ENCODE measurements at places on chromosomes 16 and 17.

GRCh38 chr16:56600398-56600999, 7.9 kb upstream of the MT2A start:
- no peak for DNase-seq

DNA sequence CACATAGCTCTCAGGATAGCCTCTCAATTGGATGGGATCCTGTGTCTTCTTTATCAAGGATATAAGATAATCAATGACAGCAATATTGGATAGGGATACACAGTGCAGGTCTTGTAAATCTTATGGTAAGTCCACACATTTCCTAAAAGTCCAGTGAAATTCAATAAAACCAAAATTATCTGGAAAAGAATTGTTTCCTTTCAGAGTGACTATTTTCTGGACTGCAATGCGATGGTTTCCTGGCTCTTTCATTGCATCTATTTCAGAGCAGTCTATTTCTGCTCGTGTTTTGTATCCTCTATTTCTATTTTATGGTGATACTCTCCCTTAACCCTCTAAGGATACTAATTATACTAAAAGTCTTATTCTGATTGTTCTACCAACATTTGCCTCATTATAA, 24.3 kb upstream of the MON1B start:
- no peak for DNase-seq

DNA sequence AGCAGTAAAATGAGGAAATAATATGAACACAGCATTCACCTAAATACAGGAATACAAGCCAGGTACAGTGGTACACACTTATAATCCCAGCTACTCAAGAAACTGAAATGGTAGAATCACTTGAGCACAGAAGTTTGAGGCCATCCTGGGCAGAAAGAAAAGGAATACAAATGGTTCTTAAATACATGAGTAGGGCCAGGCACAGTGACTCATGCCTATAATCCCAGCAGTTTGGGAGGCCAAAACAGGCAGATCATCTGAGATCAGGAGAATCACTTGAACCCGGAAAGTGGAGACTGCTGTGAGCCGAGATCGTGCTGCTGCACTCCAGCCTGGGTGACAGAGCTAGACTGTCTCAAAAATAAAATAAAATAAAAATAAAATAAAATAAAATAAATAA, 23.0 kb upstream of the SMG8 start:
- DNase-seq: no peak

DNA sequence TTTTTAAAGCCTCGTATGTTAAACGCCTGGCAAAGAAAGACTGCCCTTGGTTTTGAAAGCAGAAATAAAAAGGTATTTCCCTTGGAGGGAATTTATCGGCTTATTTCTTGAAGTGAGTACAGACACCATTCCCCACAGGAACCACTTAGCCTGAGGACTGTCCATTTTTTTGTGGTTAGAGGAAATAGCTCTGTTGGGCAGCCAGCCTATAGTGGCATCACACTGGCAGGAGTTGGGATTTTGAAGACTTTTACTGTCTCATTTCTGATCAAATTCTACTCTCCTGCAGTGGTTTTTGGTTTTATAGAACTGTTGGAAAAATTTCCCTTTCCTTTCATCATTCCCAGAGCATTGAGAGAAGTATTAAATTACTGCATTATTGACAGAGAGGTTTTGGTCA, 34.1 kb upstream of the CDC6 start:
- no peak for DNase-seq

DNA sequence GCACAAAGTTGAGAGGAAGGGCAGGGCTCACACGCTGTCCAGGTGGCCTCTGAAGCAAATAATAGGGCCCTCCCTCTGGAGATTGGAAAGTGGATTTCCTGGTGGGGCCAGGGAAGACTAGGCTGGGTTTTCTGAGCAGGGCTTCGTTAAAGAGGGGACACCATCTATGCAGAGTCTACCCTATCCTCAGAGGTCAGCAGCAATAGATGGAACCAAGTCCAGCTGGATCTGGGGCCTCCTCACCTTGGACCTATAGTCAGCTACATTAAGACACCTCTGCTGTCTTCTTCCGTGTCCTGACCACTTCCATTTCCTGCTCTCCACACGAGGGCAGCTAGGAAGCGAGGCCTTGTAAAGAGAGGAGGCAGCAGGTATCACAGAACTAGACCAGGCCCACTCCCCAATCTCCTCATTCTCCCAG, 14.7 kb upstream of the ST6GALNAC1 start:
- no peak for DNase-seq

- DNase-seq: no peak
Observed at GRCh38 chr17:27836651-27837050, 36.3 kb upstream of the NOS2 start.
